Activated CD4-positive, alpha-beta T cell treated with anti-CD3 and anti-CD28 coated beads, Interleukin-10, Interleukin-2, amounts not matched to agents 100 ng/mL and 50 ng/mL, durations not matched to agents 16 hours and 8 hours (primary cell): ENCODE measurements at places on chromosomes 1 and 21.

GRCh38 chr1:29201595-29202051 is 19.9 kb upstream of the SRSF4 start:
- peak; percentile 7 for DNase-seq

DNA sequence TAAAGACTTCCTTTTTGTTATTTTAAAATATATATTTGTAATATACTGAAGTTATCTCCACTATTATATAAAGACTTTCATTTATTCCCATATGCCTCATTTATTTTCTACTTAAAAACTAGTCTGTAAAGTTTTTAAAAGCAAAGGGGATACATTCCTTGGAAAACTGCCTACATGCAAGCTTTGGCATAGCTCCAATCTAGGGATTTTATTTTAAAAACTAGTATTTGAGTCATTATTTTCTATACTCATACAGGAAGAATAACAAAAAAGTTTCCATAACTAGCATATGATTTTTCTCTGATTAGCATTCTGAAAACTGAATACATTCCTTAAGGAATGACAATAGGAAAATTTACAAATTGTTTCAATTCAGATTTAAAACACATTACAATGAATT is 88.9 kb downstream of the COL24A1 start:
- no peak for DNase-seq

DNA sequence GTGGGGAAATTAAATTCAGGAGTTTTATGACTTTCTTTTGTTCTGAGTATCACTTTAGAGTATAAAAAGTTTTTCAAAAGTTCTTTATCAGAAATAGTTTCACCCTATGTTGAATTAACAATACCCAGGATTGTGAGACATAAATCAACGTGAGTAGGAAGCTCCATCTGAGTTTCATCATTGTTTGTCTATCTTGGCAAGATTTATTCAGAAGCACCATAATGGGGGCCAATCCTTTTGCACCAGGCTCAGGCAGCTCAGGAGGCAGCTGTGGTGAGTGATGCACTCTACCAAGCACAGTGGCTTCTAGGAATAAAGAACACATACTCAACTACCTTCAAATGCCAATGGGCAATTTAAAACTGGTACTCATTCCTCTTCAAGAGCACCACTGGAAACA is 12.0 kb downstream of the CREG1 start:
- peak; percentile 50 for DNase-seq

GRCh38 chr1:200179781-200180160 is 152.3 kb downstream of the NR5A2 start:
- no peak for DNase-seq

DNA sequence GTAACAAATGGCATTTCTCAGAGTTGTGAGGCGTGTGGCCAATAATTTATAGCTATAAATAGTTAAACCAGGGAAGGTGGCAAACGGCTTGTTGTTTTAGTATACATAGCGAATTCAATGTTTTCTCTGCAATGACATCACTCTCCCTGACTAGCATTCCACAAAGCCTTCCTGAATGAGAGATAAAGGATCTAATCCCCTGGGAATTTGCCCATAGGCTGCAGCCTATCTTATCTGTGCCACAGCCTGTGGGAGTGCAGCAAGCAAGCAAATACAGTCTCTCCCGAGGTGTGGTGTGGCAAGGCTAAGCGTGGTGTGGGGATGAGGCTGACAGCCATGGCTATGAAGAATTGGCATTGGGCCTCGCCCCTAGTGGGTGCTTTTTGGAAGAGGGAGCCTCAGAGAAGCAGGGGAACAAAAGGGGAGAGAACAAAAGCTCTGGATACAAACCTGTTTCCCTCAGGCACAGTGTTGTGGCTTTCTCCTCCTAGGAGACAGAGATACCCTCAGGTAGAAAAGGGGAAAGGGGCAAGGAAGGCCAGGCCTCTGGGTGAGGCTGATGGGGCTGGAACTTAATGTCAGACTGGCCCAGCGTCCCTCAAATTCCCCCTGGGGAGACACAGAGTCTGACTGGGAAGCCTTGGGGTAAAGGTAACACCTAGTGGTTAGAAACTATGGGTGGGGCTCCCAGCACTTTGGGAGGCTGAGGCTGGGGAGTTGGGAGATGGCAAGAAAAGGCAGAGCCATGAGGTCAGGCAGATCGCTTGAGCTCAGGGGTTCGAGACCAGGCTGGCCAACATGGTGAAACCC is 8.9 kb downstream of the TAGLN2 start:
- no peak for DNase-seq

GRCh38 chr21:31198575-31198974 is 145.5 kb downstream of the TIAM1 start:
- DNase-seq: peak; percentile 65

DNA sequence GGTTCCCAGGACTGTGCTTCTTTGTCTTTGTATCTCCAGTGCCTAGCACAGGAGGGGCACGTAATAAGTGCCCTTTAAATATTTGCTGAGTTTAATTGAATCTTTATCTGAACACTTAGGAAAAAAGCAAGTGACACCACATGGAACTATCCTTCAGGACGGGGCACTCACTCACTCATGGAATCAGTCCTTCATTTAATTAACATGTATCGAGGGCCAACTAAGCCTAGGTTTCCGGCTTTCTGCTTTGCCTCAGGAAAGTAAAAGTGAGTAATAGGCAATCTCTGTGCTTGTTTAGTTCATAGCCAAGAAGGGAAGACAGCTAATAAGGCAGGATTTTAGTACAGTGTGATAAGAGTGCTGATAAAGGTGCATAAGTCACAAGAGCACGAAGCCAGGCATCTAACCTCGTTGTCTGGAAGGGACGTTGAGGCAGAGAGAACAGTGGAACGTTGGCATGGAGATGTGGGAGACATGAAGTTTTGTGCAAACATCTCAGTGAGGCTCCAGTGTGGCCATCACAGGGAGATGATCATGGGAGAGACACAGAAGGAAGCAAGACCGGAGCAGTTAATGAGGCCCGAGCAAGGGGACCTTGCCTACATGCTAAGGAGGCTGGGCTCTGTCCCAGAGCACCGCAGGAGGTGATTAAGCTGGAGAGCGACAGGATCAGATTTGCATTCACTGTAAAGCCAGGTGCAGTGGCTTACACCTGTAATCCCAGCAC is 54.1 kb upstream of the TRIM67 start:
- DNase-seq: no peak

DNA sequence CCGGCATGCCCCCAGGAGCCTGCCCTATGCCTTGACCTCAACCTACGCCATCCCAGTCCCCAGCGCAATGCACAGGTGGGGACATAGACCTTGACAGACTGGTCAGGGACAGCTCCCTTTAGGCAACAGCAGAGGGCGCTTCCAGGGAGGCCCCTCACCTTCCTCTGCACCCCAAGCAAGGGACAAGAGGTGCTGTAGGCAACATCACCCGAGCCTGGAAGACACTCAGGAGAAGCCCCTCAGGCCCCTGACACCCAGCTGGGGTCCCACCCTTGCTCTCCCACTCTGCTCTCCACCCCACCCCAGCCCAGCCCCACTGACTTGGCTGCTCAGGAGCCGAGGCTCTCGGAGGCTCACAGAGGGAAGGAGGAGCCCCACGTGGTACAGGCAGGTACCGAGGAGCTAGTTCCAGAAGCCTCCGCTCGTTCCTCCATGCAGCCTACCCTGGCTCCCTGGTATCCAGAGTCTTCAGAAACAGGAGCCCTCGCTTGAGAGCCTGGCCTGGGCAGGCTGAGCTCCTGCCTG is 2.4 kb upstream of the WNT3A start:
- DNase-seq: peak; percentile 31

DNA sequence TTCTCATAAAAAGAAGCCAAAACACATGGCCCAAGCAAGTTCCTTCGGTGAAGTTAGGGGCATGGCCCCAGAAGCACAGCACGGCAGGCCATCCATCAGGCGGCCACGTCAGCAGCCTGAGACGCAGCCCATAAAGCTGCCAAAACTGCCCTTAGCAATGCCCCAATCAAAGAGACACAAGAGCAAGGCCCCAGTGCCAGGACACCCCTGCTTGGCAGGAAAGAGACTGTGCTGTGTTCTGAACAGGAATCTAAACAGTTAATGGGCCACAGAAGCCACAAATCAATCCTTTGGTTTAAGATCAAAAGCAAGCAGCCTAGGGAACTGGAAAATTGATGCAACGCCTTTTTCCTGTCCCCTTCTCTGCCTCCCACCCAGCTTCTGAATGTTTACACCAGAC is 497.0 kb upstream of the USP24 start:
- no peak for DNase-seq

DNA sequence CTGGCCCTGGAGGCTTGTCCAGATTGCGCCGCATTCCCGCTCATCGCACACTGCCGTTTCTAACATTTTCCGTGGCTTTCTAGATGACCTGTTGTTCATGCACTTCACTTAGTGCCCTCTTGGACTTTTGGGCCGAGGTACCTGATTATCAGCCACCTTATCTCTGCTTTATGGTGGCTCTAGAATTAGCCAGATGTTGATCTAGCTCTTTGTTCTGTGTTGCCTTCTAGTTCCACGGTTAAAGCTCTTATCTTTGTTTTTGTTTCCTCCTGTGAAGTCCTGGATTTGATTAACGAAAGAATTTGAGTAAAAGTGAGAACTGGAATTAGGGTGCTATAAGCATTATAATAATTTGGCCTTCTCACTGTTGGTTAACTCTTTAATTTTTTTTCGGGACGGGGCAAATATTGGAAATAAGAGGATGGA is 945 bp downstream of the RNPEP start:
- DNase-seq: no peak
